Activated CD4-positive, alpha-beta T cell treated with anti-CD3 and anti-CD28 coated beads, Interleukin-2, Interleukin-6, amounts not matched to agents 100 ng/mL and 50 ng/mL, durations not matched to agents 16 hours and 8 hours (primary cell): ENCODE measurements at places on chromosomes 5 and 9.

DNA sequence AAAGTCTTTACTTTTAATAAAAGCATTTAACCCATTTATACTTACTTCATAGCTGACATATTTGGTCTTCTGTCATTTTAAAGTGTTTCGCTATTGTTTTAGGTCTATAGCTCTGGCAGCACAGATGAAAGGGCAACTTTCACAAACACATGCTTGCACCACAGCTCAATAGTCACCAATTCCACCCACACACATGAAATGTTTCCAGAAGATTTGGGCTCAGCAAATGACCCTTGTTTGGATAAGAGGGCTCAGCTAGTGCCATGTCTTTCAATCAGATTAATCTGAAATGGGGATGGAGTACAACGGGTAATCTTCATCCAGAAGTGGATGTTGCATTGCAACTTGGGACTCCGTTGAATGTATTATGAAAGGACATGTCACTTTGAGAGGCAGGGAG lies 176.0 kb downstream of the FGF18 start:
- DNase-seq: no peak

GRCh38 chr9:106879439-106879882 lies 16.5 kb downstream of the ZNF462 start:
- DNase-seq: no peak

DNA sequence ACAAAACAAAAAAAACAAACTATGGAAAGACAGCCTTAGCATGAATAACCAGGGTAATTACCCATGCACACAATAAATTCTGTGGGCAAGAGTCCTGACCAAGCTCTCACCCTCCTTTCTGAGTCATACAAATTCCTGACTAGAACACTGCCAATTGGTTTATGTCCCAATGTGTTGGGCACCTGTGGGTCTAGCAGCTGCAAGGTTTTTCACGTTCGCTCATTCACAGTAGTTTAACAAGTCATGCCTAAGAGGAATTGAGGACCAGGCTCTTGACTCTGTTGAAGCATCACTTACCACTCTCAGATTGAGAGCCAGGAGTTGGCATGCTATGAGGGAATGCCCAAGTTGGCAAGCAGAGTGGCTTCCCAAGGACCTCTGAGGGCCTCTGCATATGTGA lies 205.5 kb upstream of the SLC24A2 start:
- DNase-seq: no peak

DNA sequence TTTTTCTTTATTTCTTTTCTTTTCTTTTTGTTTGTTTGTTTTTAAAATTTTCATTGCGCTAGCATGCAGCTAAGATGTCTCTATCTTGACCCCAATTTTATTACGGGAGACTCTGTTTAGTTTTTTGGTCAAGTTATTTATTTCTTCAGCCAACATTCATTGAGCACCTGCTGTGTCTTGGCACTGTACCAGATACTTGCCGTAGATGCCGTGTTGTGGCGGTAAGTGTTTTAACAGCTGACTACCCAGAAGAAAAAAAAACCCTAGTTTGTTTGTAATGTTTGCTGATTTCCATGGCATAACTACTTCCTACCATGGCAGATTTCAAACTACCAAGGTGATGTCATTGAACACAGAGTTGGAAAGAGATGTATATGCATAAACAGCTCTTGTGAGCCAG lies 65.0 kb downstream of the UGCG start:
- DNase-seq: no peak

DNA sequence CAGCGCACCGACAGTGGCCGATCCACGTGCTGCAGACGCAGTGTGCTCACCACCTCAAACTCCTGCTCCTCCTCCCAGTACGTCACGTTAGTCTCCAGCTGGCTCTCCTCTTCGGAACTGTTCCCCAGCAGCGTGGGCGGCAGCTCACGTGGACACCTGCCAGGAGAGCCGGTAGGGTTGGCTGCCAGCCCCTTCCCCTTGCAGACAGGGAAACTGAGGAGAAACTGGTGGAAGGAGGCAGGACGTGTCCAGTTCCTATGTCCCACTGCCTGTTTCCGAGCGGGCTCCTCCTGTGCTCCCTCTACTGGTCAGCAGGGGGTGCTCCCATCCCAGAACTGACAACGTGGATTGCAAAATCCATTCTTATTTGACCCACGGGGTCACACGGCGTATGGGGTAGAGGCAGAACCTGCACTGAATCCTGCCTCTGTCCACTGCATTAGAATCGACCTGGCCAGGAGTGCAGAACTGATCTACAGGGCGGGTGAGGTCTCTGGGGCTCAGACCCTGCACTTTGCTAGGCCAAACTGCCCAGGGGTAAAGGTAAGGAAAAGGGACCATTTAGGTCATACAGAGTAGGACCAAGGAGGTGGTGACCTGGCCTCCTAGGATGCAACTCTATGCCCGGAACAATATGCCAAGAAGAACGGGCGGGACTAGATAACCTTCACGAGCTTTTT lies 25.7 kb downstream of the PDGFRB start:
- peak; percentile 71 for DNase-seq

- peak; percentile 25 for DNase-seq
These were observed 250.5 kb downstream of the DENND1A start for GRCh38 chr9:123679330-123679987.

- no peak for DNase-seq
These were observed 395 bp downstream of the TLN1 start for GRCh38 chr9:35731415-35732184.
